ENCODE measurements at places on chromosomes 13 and 19.

- no peak overlapping the region for H3K27ac ChIP-seq
- H3K4me1 ChIP-seq: peaks cover 22% of the 10 kb centered on the region
- no peak overlapping the region for H3K4me3 ChIP-seq
- H3K36me3 ChIP-seq: peaks cover 6% of the 10 kb centered on the region
- H3K27me3 ChIP-seq: no peaks in the 10 kb centered on the region
- no peak for DNase-seq
These were observed 11.0 kb upstream of the BBC3 start for GRCh38 chr19:47241919-47242577.

- no peaks in the 10 kb centered on the region for H3K27me3 ChIP-seq
- DNase-seq: no peak
- H3K4me3 ChIP-seq: no peak overlapping the region
- H3K27ac ChIP-seq: no peak overlapping the region
- H3K36me3 ChIP-seq: peaks cover 10% of the 10 kb centered on the region
These were observed 14.9 kb downstream of the MRPS31 start for GRCh38 chr13:40756042-40756441.

GRCh38 chr19:9917321-9917720 is 19.0 kb downstream of the OLFM2 start:
- no peak for DNase-seq
- H3K27ac ChIP-seq: no peak overlapping the region
- H3K36me3 ChIP-seq: no peaks in the 10 kb centered on the region
- H3K4me3 ChIP-seq: no peak overlapping the region
- peaks cover 6% of the 10 kb centered on the region for H3K4me1 ChIP-seq

- peak within 1 kb of the TSS; percentile 86 for H3K4me3 ChIP-seq
- peaks cover 27% of the 10 kb centered on the region for H3K36me3 ChIP-seq
- H3K4me1 ChIP-seq: peaks cover 57% of the 10 kb centered on the region
- H3K27me3 ChIP-seq: peaks cover 3% of the 10 kb centered on the region
These were observed at the start of gene BCL3 for GRCh38 chr19:44748426-44749254. Gene BCL3, plus strand, starts transcription at chr19:44748708. Its CDS starts 83 bp downstream, at chr19:44748791.

DNA sequence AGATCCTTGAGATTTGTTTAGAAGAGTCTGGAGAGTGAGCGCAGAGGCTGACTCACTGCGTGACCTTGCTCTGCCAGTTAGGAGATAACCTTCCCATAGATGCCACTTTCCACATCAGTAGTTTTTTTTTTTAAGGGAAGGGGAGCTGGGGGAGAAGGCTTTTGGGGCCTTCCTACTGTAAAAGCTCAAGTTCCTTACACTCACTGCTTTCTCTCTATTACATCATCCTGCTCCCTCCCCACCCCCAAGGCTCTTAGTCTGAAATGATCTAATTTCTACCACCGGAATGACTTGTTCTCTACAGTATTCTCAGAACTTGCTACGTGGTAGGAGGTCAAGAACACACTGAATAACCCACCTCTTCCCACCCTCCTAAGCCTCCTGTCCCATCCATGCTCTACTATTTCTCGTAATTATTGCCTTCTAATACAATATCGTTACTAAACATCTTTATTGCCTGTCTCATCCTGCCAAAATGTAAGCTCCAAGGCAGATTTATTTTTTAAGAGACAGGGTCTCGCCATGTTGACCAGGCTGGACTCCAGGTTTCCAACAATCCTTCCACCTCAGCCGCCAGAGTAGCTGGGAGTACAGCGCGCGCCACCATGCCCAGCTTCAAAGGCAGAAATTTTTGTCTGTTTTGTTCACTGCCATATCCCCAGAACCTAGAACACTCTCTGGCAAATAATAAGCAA is 1.2 kb downstream of the LONP1 start:
- peak overlapping the region; percentile 98 for H3K4me3 ChIP-seq
- H3K4me1 ChIP-seq: peaks cover 26% of the 10 kb centered on the region

GRCh38 chr13:21399741-21400140 is 59.4 kb downstream of the ZDHHC20 start:
- peaks cover 42% of the 10 kb centered on the region for H3K36me3 ChIP-seq
- no peaks in the 10 kb centered on the region for H3K27me3 ChIP-seq
- H3K27ac ChIP-seq: peak overlapping the region; percentile 83
- no peak for DNase-seq

GRCh38 chr19:31586282-31586681 is 237.0 kb upstream of the TSHZ3 start:
- H3K4me1 ChIP-seq: no peaks in the 10 kb centered on the region
- no peaks in the 10 kb centered on the region for H3K36me3 ChIP-seq
- no peak overlapping the region for H3K27ac ChIP-seq
- no peak for DNase-seq
- no peak overlapping the region for H3K4me3 ChIP-seq
- peaks cover 16% of the 10 kb centered on the region for H3K27me3 ChIP-seq

DNA sequence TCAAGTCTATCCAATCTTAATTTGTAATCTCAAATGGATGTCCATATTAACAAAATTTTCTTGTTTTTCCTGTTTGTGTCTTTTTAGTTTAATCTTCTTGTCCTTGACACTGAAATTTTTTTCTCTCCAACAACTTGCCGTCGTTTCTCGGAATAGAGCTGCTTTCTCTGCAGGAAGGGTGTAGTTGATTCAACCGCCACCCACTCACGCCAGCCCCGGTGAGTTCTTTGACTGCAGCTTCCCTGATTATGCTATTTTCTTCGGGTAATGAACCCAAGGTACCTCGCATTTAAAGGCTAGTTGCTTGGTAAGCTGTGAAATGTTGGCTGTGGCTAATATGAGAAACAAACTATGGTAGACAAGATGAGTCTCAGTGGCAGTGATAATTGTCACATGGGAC is 72.2 kb downstream of the DPRX start:
- no peaks in the 10 kb centered on the region for H3K27me3 ChIP-seq
- H3K27ac ChIP-seq: no peak overlapping the region
- DNase-seq: no peak
- no peaks in the 10 kb centered on the region for H3K36me3 ChIP-seq
- no peaks in the 10 kb centered on the region for H3K4me1 ChIP-seq
- no peak overlapping the region for H3K4me3 ChIP-seq

DNA sequence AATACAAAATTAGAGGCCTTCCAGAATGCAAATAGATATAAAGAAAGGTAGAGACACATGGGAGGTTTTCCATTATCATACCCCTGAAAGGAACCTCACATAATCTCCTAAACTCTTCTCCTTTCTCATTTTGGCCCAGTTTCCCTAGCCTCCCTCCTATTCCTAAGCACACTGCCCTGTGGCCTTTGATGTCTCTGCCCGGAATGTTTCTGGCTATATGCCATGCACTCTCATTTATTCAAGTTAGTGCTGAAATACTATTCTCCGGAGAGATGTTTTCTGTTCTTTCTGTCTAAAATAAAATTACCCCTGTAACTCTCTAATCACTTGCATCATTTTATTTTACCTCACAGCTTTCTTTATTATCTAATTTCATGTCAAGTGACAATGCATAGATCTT is 1287.7 kb downstream of the SLITRK5 start:
- DNase-seq: no peak
- no peaks in the 10 kb centered on the region for H3K27me3 ChIP-seq
- H3K4me3 ChIP-seq: no peak overlapping the region
- H3K4me1 ChIP-seq: no peaks in the 10 kb centered on the region
- no peak overlapping the region for H3K27ac ChIP-seq

DNA sequence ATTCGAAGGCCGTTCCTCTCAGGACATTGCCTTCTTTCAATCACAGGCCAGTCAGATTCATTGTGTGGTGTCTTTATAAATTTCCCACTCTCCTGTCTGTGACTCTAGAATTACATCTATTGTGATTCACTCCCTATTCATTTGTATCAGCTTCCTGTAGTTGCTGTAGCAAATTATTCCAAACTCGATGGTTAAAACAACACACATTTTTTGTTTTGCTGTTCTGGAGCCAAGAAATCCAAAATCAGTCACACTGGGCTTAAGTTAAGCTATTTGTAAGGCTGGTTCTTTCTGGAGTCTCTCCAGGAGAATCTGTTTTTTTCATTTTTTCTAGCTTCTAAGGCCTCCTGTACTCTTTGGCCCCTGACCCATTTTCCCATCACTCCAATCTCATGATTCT is 1487.0 kb upstream of the SLC10A2 start:
- no peak overlapping the region for H3K27ac ChIP-seq
- H3K4me3 ChIP-seq: no peak overlapping the region
- no peak for DNase-seq
- H3K36me3 ChIP-seq: no peaks in the 10 kb centered on the region
- no peaks in the 10 kb centered on the region for H3K27me3 ChIP-seq
- no peaks in the 10 kb centered on the region for H3K4me1 ChIP-seq

DNA sequence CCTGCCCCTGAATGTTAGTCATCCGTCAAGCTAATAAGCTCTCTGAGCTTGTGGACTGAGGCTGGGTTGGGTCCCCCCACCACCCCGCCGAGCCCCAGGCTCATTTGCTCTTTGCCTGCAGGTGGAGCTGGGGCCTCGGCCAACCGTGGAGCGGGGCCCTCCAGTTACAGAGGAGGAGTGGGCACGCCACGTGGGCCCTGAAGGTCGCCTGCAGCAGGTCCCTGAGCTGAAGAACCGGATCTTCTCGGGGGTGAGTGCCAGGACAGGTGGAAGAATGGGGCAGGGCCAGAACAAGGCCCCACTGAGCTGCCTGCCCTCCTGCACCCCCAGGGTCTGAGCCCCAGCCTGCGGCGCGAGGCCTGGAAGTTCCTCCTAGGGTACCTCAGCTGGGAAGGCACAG is 5.1 kb downstream of the TBC1D17 start:
- peaks cover 16% of the 10 kb centered on the region for H3K4me1 ChIP-seq
- peaks cover 28% of the 10 kb centered on the region for H3K36me3 ChIP-seq
- no peak overlapping the region for H3K4me3 ChIP-seq
- no peak overlapping the region for H3K27ac ChIP-seq
- H3K27me3 ChIP-seq: no peaks in the 10 kb centered on the region

GRCh38 chr13:65112531-65112941 is 2117.6 kb downstream of the PCDH9 start:
- H3K27me3 ChIP-seq: no peaks in the 10 kb centered on the region
- no peaks in the 10 kb centered on the region for H3K36me3 ChIP-seq
- no peak for DNase-seq
- no peak overlapping the region for H3K27ac ChIP-seq

GRCh38 chr19:40623403-40624251 is 22.5 kb downstream of the LTBP4 start:
- H3K4me1 ChIP-seq: peaks cover 13% of the 10 kb centered on the region
- DNase-seq: peak; percentile 35
- no peak overlapping the region for H3K27ac ChIP-seq
- H3K27me3 ChIP-seq: no peaks in the 10 kb centered on the region
- H3K4me3 ChIP-seq: no peak overlapping the region

DNA sequence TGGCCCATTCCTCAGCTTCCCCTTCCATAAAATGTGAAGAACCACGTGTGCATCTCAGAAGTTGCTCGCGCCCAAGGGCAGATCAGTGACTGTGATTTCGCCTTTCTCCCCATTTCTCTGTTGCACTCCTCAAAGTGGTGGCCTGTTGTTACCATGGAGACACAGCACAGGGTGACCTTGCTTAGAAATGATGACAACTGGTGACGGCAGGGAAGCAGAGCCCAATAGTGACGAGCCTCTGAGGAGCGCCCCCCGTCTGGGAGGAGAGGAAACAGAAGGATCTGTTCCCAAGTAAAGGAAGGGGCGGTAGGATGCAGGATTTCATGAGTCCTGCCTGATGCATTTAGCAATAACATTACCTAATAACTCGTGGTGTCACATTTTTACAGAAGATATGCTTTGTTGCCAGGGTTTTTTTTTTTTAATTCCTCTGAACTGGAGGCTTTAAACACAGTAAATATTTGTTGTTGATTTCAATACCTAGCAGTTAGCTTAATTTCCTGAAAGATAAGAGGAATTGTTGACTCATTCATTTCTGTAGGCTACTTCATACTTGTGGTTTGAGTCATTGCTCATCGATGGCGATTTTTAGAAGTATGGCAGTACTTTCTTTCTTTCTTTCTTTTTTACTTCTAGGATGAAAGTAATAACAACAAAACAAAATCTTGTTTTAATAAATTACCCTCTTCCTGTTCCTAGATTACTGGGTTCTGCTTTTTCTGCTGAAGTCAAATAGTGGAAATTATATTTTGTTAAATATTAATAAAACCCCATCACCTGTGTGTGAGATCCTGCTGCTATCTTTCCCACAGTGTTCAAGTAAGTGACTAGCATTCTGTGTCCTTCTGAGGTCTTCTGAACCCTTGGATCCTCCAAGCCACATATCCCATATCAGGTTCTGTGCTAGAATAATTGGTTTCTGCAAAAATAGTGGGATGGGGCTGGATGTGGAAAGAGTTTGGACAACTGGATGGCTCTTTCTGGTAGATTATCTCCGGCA is 36.0 kb downstream of the MBNL2 start:
- peak overlapping the region; percentile 81 for H3K27ac ChIP-seq
- H3K27me3 ChIP-seq: no peaks in the 10 kb centered on the region
- no peak overlapping the region for H3K4me3 ChIP-seq
- peaks cover 46% of the 10 kb centered on the region for H3K36me3 ChIP-seq
- peaks cover 74% of the 10 kb centered on the region for H3K4me1 ChIP-seq

GRCh38 chr13:112916296-112916695 is 52.7 kb upstream of the MCF2L start:
- H3K27me3 ChIP-seq: peaks cover 26% of the 10 kb centered on the region
- no peaks in the 10 kb centered on the region for H3K36me3 ChIP-seq
- no peak overlapping the region for H3K4me3 ChIP-seq

- H3K27ac ChIP-seq: no peak overlapping the region
- no peak for DNase-seq
- no peaks in the 10 kb centered on the region for H3K4me1 ChIP-seq
- H3K27me3 ChIP-seq: no peaks in the 10 kb centered on the region
- H3K4me3 ChIP-seq: no peak overlapping the region
These were observed 232.4 kb downstream of the POSTN start for GRCh38 chr13:37366044-37366770.

DNA sequence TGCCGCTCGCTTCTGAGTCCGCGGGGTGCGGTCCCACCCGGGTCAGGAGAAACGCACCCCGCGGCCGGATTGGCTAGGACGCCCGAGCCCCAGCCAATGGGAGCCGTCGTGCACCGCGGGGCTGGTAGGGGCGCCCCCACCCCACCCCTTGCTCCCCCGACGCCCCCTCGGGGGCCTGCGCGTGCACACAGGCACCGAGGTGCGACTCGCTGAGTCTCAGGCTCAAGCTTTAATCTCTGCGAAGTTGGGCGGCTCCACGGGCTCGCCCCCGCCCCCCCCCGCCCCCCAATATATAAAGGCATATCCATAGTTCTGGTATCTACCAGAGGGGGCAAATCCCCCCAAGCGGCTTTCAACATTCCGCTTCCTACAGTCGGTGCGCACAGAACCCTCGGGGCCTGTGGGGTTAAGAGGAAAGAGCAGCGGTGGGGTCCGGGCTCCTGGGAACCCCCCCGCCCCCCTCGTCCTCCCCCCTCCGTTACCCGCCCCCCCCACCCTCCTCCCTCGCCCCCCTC is at the start of gene COX6B2:
Gene COX6B2 (minus strand): TSS at position 22 of the 515 bp plus-strand sequence. CDS start 198 bp downstream, outside the sequence.
- DNase-seq: no peak
- H3K36me3 ChIP-seq: no peaks in the 10 kb centered on the region
- no peak within 1 kb of the TSS for H3K27ac ChIP-seq
- H3K4me3 ChIP-seq: peak within 1 kb of the TSS; percentile 70
- peaks cover 13% of the 10 kb centered on the region for H3K4me1 ChIP-seq

DNA sequence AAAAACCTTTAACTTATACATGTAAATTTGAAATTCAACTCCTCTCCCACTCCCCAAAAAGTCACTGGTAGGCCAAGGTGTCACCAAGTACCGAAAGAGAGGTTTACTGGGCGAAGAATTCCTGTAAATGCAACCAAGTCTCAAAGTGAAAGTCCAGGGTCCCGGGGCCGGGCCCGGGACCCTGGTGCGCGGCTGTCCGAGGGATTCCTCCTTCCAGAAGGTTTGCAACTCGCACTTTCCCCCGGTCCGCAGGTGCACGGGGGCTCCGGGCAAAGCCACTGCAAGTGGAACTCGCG is 1.1 kb downstream of the STK24 start:
- DNase-seq: no peak
- peaks cover 44% of the 10 kb centered on the region for H3K4me1 ChIP-seq
- H3K4me3 ChIP-seq: peak overlapping the region; percentile 98
- H3K27me3 ChIP-seq: no peaks in the 10 kb centered on the region
- peak overlapping the region; percentile 92 for H3K27ac ChIP-seq
- peaks cover 22% of the 10 kb centered on the region for H3K36me3 ChIP-seq
